ENCODE measurements at places on chromosomes 4 and X.

DNA sequence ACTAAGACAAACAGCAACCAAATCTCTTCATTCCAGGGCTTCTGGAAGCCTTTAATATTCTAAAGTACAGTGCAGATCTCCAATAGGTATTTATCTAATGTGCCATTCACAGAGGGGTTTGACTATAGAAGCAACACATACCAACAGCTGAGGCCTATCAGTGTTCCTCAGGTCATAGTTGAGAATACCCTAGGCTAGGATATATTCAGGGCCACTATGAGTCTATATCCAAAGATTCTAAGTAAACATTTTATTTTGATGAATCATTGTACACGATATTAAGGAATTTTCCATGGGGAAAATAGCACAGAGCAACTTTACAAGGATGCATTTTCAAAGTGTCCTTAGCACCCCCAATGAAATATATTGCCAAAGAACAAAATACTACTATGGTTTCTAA lies 9.7 kb downstream of the SMIM10 start:
- no peak for DNase-seq

DNA sequence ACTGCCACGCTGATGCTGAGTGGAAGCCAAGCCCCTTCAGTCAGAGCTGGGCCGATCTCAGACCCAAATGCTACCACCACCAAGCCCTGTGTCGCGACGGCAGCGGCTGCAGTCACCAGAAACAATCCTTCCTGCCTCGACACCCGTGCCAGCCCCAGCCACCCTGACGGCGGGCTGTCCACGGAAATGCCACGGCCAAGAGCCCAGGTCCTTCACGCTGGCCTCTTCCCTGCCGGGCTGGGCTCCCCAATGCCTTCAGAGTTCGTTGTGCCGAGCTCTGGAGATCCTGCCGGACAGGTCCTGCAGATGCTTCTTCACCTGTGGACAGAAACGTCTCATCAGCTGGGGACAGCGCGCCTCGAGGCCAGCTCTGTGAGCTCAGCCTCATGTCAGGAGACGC lies 19.5 kb downstream of the LRPAP1 start:
- no peak for DNase-seq

DNA sequence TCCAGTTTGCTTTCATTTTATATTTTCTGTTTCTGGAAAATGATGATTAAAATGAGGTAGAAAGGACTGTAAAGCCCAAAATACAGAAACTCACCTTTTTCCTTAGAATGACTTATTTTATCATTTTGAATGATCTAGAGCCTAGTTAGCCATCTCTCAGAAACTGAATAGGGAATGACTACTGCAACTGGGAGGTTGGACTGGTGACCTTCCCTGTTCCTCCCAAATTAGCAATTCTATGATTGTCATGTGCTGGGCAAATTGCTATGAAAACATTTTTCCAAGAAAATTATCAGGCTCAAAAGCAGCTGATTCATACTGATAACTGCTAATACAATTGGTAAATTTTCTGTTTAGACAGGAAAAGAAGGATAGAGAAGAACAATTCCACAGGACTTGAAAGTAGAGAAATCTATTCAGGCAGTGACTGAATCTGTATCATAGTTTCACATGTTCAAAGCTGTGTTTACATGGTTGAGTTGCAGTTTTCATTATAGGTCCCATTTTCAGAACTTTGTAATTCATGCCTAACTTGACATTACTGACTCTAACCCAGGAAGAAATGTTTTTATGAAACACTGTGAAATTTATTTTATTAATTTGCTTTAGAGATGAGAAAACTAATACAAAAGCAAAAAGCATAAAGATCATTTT lies 43.4 kb upstream of the SEC24B start:
- DNase-seq, result no peak

DNA sequence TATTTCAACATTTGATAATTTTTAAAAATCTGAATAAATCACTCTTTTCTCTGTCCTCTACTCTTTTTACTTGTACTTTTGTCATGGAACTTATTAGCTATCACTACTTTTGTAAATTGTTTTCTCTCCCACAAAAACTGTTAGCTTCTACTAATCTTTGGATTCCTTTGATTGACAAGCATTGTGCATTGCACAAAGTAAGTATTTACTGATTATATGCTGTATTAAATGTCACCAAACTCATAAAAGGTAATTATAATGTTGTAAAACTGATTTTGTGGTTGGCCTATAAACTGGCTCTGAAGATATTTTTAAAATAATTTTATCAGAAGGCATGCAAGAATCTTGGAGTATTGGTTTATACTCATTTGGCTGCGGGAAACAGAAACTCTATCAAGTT lies 15.0 kb upstream of the SEC24B start:
- no peak for DNase-seq

DNA sequence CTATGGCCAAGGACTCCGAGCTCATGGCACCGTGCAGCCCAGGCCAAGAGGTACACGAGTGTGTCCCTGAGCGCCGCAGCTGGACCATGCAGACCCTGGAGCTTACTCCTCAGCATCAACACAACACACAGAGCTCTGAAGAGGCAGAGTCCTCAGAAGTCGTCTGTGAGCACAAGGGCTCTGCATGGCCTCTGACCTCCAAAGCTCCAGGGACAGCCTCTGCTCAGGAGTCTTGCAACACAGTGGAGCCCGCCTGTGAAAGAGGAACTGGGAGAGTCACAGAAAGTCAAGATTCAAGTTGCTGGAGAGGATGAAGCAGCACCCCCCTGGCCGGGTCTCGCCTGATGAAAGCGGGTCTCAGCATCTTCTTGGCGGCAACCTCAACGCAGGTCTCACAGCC lies 2.9 kb downstream of the LRPAP1 start:
- DNase-seq, result no peak

DNA sequence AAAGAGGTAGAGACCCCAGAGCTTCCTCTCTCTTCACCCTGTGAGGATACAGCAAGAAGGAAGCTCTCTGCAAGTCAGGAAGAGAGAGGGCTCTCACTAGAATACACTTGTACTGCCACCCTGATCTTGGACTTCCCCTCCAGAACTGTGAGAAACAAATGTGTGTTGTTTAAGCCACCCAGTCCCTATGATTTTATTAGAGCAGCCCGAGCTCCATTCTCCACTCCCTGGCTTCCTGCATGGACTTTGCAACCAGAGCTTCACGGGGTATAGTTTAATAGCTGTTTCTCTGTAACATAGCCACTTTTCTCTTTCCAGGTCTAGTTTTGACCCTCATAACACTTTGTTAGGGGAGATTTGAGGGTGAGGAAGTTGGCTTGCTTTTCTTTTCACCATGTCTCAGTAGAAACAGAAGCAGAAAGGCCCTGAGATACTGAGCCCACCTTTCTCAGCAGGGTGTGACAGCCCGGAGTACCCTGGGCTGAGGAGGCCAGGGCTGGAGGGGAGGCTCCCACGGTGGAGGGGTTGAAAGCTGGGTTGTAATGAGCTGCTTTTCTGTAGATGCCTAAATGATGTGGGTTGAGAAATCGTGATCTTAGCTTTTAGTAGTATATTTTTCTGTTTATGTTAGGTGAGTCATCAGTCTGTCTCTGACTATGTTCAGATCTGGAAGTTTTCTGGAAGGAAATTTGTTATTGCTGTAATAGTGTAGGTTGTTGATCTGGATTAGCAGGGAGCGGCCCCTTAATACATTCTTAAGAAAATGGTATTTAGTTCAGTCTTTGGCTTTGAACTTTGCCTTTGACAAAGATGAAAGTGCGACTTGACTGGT lies 118.6 kb downstream of the PTTG2 start:
- peak; percentile 70 for DNase-seq

GRCh38 chr4:913280-913618 lies 18.9 kb downstream of the GAK start:
- no peak for DNase-seq

- DNase-seq, result peak; percentile 21
Observed at GRCh38 chr4:149029056-149029651, 586.9 kb upstream of the NR3C2 start.

- DNase-seq, result no peak
Observed at GRCh38 chr4:53640576-53641453, 49.5 kb upstream of the LNX1 start.

- no peak for DNase-seq
Observed at GRCh38 chr4:3304831-3305609, 12.2 kb downstream of the RGS12 start.

DNA sequence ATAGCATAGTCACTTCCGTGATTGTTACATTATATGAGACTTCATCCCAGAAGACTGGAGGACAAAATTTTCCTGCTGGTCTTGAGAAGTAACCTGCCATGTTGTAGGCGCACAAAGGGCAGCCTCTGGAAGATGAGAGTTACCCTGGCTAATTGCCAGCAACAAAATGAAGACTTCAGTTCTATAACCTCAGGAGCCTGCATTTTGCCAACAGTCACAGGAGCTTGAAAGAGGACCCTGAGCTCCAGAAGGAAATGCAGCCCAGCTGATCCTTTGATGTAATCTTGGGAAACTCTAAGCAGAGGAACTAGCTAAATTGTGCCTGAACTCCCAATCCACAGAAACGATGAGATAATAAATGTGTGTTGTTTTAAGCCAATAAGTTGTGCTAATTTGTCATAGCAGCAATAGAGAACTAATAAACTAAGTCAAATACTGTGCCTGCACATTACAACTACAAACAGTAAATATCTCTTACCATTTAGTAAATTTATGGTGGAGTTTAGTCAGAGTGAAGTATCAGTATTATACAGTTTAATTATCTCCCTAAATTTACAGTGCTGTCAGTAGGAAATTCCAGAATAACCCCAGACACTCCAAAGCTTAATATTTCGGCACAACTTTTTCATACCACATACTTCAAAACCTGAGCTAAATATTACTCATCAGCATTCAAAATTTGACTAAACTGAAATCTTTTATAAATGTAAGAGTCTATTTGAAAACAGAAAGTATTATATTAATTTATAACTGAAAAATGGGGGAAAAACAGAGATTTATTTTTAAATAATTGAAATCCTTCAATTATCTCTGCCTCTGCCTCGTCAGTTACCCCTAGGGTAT lies 90.1 kb upstream of the MAPK10 start:
- no peak for DNase-seq

GRCh38 chr4:151389311-151389710 lies 19.7 kb upstream of the FHIP1A start:
- no peak for DNase-seq

DNA sequence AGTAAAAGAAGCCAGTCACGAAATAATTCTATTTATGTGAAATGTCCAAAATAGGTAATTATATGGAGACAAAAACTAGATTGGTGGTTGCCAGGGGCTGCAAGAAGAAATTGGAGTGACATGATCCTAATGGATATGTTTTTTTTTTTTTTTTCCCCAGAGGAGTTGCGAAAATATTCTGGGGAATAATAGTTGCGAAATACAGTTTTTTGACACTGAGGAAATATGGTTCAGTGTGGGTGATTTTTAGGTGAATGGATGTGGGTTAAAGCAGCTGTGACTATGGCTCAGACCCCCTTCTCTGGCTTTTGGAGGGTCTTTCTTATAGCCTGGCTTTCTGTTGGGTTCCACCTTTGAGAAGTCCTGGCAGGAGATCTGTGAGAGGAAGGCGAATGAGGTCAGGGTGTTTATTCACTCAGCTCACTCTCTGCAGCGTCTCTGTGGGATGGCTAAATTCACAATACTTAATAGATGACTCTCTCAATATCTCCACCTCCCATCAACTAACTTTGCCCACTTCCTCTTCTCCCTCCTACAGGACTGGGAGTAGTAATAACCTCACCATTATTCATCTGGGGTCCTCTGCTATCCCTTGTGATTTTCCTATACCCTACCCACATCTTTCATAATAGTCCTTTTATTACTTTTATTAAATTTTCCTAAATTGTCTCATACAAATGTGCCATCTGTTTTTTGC lies 15.3 kb upstream of the RAB9B start:
- peak; percentile 80 for DNase-seq

DNA sequence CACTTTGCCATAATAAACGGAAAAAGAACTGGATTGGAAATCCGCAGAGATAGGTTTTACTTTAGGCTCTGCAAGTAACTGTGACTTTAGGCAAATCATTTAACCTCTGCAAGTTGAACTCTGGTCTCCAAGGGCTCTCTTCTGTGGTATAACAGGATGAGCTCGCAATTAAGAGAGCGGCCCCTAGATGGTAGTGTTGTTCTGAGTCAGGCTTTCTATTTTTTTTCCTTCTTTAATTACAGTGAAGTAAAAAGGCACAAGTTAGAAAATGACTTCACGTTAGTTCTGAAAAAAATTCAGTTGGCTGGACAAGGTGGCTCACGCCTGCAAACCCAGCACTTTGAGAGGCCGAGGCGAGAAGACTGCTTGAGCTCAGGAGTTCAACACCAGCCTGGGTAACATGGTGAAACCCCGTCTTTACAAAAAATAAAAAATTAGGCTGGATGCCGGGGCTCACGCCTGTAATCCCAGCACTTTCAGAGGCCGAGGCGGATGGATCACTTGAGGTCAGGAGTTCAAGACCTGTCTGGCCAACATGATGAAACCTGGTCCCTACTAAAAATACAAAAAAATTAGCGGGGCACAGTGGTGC lies 18.0 kb downstream of the RPS3A start:
- peak; percentile 78 for DNase-seq

DNA sequence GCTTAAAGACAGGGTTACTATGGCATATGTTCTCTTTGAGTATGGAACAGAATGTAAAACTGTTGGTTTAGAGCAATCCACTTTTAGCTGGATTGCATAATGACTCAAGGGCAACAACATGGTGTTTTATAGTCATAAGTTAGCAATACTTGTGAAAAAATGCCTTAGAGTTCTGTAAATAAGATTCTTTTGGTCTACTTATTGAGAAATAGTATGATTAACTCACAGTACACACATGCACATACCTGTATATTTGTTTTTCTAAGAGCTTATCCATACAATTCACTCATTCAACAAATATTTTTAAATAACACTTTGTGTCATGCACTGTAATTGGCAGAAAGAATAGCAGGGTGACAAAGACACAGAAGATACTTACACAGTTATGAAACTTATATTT lies 1415.5 kb downstream of the PCDH7 start:
- no peak for DNase-seq

DNA sequence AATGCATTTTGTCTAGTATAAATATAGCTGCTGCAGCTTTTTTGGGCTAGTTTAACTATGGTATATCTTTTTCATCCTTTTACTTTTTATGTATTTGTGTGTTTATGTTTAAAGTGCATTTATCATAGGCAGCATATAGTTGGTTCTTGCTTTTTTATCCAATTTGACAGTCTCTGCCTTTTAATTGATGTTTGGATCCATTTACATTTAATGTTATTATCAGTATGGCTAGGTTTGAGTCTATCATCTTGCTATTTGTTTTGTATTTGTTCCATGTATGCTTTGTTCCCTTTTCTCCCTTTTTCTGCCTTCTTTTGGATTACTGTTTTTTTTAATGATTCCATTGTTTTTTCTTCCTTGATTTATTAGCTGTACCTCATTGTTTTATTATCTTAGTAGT lies 40.3 kb downstream of the GNL3L start:
- DNase-seq, result no peak

GRCh38 chr4:61493041-61493440 lies 292.9 kb downstream of the ADGRL3 start:
- DNase-seq, result no peak

DNA sequence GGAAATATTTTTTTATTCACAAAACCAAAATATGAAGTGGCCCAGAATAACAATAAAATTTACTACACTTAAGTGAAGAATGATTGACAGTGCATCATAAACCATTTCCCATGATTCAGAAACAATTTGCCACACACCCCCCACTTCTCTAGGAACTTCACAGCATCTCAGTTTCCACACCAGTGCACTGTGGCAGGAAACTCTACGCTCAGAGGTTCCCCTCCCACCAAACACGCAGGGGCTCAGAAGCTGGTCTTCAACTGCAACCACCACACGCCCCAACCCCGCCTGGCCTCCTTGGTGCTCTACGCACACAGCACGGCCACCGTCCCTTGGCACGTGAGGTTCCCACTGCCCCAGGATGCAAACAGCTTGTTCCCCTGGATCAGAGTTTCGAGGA lies 63.7 kb downstream of the ZFYVE28 start:
- DNase-seq, result no peak

- no peak for DNase-seq
Observed at GRCh38 chrX:133781174-133781573, 204.2 kb downstream of the GPC3 start.

Measured in HT1080 (cell line).